ENCODE measurements at places on chromosomes 12 and 14. TPM values are rescaled to one million over a fixed set of nuclear protein-coding genes. Genes with fewer than 3 reads are reported as not detected.

The HNRNPA1 gene
- total RNA-seq = 627 TPM

The SLC10A1 gene
- total RNA-seq = not detected

The TUNAR gene
- 9.6 TPM for total RNA-seq

The TNS2 gene
- 13.5 TPM for total RNA-seq

The PIK3C2G gene
- 0.74 TPM for total RNA-seq

The CHGA gene
- 30.2 TPM for total RNA-seq

The HOXC6 gene
- total RNA-seq = not detected
